Fibroblast of the aortic adventitia (primary cell): ENCODE measurements at places on chromosomes 16 and 17. TPM values are rescaled to one million over a fixed set of nuclear protein-coding genes. Genes with fewer than 3 reads are reported as not detected.

The IRF8 gene
- not detected in 2 replicates for total RNA-seq

The DHX8 gene
- total RNA-seq: 44.1 and 58.4 TPM in 2 replicates

The NOG gene
- total RNA-seq: not detected in 2 replicates

The TBC1D3I gene
- total RNA-seq: 0.09 TPM in 1 of 2 replicates, not detected in the other

The CLEC16A gene
- 14.5 and 16.3 TPM in 2 replicates for total RNA-seq
